ENCODE measurements at places on chromosomes 12 and 14.
A peak's percentile ranks its signal among the peaks of the same experiment; 100 is the strongest.

- DNase-seq = peak; percentile 11
Observed at GRCh38 chr12:5796171-5796958, 148.7 kb downstream of the ANO2 start.

DNA sequence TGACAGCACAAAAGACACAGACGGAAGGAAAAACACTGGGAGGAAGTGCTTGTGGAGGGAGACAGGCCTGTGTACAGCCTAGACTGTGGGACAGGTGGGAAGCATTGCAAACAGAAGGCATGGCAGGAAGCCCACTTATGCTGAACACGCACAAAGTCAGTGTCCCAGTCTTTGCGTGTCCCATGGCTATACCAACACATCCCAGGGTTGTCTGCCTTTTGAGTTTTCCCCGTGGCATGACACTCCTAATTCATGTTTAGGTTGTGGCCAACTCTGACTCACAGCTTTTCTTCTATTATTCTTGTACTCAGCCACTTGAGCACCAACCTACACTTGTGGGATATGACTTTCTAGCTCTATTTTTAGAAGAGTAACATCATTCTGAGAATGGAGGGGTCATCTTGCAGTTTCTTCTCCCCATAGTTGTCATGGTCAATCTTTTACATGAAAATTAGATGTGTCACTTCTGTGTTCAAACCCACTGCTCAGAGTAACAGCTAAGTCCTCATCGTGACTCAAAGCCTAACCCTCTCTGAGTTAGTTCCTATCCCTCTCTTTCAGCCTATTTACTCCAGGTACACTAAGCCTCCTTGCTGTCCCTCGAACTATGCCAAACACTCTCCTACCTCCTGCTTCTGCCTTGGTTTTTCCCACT is 27.5 kb upstream of the JPH4 start:
- DNase-seq = no peak

DNA sequence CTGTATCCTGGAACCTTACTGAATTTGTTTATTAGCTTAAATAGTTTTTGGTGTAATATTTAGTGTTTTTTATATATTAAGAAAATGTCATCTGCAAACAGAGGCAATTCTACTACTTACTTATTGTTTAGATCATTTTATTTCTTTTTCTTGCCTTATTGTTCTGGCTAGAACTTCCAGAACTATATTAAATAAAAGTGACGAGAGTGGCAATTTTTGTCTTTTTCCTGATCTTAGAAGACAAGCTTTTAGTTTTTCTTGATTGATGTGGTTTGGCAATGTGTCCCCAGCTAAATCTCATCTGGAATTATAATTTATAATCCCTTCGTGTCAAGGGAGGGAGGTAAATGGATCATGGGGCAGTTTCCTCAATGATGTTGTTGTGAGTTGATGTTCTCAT is 857.8 kb downstream of the SLC6A15 start:
- no peak for DNase-seq

- no peak for DNase-seq
Observed at GRCh38 chr12:107223821-107224220, 130.5 kb upstream of the CRY1 start.

GRCh38 chr12:28033538-28033915 is 61.0 kb upstream of the PTHLH start:
- no peak for DNase-seq

- DNase-seq = no peak
Observed at GRCh38 chr12:47884501-47884900, 20.3 kb downstream of the VDR start.

GRCh38 chr12:32918890-32919801 is 22.6 kb upstream of the PKP2 start:
- DNase-seq = no peak

DNA sequence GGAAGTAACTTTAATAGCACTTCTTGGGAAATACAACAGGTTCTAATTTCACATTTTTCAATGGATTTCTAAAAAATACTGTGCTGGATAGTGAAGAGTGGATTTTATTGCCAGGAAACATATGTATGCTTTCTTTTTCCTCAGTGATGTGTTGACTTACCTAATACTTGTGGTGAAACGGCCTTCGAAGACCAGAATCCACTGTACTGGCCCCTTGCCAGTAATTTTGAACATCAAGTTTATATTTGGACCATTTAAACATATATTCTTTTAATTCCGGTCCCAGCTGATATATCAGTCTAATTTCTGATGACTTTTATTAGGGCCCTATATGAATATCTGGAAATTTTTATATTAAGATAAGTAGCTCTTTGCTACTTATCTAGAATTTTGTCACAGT is 1.8 kb downstream of the MSRB3 start:
- DNase-seq = no peak

GRCh38 chr12:3533703-3534386 is 42.8 kb downstream of the PRMT8 start:
- no peak for DNase-seq

GRCh38 chr12:83796531-83796930 is 1109.8 kb downstream of the TMTC2 start:
- no peak for DNase-seq

DNA sequence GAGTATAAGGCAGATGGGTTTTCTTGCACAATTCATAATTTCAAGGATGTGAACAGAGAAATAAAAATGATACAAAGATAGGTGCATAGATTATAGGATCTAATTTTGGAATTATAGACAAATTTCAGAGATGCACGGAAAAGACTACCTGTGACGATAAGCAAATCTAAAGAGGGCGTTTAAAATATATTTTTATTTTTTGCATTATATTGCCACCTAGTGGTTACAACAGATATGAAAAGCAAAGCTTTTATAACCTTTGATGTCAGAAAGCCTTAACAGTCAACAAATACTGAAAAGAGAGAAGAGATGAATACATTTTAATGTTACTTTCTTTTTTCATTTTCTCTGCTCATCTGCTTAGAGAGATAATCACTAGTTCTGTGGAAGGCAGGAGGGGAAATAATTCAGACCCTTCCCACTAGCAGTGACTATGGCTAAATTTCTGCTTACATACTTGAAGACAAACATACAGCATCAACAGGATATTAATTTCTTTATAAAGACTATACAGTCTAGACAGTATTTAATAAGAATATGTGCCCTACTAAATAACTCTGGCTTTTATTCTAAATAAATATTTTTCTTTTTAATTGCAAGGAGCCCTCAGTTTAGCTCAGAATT is 46.3 kb downstream of the NTS start:
- no peak for DNase-seq

GRCh38 chr12:89838833-89839232 is 130.2 kb upstream of the ATP2B1 start:
- no peak for DNase-seq

DNA sequence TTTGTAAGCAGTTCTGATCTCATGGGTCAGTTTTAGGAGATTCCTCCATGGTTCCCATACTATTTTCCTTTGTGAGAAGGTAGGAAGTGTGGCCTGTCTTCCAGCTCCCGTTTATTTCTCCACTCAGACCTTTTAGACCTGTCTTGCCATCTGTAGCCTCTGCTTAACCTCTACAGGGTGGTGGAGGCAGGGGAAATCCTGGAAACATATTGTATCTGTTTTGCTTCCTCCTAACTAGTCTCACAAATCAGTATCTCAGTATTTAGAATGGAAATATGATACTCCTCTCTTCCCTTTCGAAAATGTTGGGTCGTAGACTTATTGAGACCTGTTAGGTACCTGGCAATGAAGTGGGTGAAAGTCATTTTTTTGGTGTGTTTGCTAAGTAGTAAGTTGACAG is 399.4 kb upstream of the RGS6 start:
- DNase-seq = no peak

DNA sequence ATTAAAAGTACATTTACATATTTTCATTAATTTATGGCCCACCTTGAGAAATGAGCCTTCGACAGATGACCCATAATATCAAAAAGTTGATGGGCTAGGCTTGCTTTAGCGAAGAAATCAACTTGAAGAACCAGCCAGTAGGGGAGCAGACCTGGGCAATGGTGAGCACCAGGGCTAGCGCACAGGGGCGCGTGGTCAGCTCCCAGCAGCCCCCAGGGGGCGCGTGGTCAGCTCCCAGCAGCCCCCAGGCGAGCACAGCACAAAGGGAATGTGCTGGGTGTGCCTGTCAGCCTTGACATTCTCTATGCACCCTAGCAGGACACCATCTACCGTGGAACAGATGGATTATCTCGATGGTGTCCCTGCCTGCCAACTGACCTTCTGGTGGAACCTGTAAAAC is 15.3 kb upstream of the SOX5 start:
- DNase-seq = no peak

GRCh38 chr12:130828895-130829294 is 10.2 kb downstream of the STX2 start:
- no peak for DNase-seq

- DNase-seq = no peak
Observed at GRCh38 chr12:130476451-130477135, 138.9 kb downstream of the PIWIL1 start.

DNA sequence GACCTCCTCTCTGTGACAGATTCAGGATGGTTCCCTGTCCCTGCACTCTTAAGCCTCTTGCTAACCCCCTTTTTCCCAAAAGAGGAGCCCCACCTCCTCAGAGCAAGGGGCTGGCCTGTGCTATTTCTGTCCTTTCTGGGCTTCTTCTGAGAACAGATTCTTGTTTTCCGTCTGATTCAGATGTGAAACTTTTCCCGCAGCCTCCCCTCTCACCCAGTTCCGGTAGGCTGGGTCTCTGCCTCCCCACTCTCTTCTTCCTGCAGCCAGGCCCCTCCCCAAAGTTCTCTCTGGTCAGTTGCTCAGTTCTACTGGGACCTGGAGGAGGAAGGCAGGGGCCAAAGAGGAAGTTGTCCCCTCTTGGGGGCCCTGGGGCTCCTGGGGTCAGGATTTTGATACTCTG is 11.8 kb downstream of the PDE1B start:
- no peak for DNase-seq

GRCh38 chr12:104712968-104713367 is 245.1 kb downstream of the SLC41A2 start:
- DNase-seq = no peak

- DNase-seq = no peak
Observed at GRCh38 chr12:67433385-67434175, 164.4 kb downstream of the CAND1 start.

DNA sequence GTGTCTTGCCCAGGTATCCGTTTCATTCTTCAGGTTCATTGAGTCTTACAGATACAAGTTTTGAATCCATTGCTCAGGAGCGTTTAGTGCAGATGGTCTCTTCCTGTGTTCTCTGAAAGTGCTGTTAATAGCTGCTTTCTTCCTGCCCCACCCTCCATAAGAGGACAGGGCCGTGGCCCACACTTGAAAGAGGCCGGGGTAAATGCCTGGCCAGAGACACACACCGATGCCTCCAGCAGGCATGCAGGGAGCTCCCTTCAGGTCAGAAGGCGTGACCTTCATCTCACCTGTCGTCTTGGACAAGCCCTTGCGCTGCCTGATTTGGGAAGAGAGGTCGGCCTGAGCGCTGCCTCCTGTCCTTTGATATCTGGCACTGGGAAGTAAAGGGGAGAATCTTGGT is 11.6 kb downstream of the PRKAB1 start:
- no peak for DNase-seq

DNA sequence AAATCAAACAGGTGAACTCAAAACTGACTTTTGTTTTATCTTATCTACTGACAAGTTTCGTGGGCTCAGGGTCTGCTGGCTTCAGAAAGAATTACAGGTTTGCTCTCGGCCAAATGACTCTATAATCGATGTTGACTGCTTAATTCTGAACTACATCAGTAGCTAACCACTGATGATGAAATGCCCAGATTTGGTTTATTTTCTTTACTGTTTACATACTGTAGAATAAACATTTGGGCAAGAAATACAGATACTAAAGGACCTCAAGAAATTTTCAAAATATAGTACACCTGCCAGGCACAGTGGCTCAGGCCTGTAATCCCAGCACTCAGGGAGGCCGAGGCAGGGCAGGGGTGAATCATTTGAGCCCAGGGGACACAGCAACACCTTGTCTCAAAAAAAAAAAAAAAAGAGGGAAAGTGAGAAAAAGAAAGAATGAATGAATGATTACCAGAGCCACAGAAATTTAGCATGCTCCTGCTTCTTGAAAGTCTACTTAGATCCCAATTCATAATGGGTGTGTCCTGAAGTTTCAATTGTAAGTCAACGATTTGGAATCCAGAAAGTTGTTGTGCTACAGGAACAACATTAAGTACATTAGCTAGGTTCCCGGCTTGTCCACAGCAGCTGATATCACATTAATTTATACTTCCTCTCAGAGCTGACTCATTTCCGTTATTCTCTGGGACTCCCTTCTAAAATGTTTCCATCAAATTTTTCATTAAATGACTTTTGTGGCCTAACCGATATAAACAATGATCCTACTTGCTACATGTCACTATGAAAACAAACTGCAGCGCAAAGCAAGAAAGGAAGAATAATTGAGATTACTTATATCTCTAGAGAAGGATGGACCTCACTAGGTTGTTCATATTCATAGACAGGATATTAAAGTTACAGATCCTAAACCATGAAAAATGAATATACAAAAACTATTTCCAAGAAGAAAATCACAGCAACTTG is 134.3 kb downstream of the MED13L start:
- no peak for DNase-seq

GRCh38 chr14:97178781-97179180 is 381.6 kb downstream of the VRK1 start:
- DNase-seq = no peak

- DNase-seq = peak; percentile 8
Observed at GRCh38 chr12:106248312-106248845, 559 bp upstream of the CKAP4 start.

DNA sequence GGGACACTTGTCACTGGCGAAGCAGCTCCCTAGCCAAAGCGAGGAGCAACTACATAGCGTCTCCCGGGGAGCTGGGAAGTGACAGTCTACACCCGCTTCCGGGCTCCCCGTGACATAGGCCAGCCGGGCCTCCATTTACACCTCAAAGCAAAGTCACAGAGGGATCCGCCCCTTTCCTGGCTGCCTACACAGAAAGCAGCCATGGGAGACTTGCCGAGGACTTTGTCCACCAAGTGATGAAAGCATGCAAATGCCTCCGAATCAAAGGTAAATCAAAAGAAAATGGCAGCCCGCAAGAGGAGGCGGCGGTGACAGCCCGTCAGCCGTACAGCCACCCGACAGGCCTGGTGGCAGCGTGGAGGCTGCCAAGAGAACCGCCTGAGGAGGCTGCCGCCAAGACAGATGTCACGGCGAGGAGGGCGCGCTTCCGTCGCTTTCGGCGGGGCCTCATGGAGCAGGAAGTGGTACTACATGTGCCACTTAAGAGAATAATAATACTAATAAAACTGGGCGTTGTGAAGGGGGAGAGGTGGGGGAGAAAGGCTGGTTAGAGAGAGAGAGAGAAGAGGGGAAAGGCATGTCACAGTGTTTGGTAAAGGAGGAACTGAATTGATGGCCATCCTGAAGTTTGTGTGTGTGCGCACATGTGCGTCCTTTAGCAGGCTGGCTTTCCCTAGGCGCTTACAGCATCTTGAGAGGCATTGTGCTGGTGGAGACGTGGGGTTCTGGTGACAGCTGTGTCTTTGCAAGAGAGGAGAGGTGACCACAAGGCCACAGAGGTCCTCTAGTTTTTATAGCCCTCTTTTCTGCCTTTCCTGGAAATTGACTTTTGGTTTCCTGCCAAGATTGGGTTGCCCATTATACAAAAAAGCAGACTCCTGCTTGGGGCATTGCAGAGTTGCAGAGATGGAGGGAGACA is 661.7 kb downstream of the VRK1 start:
- peak; percentile 74 for DNase-seq

- DNase-seq = no peak
Observed at GRCh38 chr14:106670011-106670410, 1143.6 kb downstream of the TMEM121 start.
